Stimulated activated CD8-positive, alpha-beta memory T cell treated with anti-CD3 and anti-CD28 coated beads, Interleukin-15, amount 100 ng/mL, for 24 hours (primary cell): ENCODE measurements at places on chromosomes 13 and 19.

GRCh38 chr19:18262917-18263316 is 11.3 kb downstream of the IQCN start:
- DNase-seq = no peak

DNA sequence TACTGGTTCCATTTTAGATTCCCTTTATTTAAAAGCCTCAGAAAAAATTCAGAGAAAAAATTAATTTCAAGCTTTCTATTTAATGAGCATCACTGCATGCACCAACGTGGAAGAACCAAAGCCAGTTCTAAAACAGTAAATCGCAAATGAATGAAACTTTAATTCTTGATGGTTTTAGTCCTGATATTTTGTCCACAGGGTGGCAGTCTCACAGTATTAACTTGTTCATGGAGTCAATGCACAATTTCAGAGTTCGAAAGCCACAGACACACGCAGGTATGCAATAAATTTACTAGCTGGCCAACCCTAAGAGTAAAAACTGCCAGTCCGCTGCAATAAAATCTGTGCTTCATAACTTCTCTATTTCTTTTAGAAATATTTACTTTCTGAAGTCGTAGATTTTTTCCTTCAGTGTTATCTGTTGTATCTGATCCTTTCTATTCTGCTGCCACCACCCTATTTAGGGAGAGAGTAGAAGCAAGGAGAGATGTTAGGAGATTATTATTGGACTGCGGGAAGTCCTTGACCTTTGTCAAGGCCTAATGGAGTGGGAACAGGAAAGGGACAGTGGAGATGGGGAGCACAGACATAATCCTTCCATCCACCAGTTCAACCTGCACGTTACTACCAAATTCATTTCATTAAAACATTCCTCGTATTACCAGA is 7.0 kb upstream of the WBP4 start:
- DNase-seq = no peak

GRCh38 chr13:108834193-108834592 is 204.8 kb downstream of the MYO16 start:
- no peak for DNase-seq

DNA sequence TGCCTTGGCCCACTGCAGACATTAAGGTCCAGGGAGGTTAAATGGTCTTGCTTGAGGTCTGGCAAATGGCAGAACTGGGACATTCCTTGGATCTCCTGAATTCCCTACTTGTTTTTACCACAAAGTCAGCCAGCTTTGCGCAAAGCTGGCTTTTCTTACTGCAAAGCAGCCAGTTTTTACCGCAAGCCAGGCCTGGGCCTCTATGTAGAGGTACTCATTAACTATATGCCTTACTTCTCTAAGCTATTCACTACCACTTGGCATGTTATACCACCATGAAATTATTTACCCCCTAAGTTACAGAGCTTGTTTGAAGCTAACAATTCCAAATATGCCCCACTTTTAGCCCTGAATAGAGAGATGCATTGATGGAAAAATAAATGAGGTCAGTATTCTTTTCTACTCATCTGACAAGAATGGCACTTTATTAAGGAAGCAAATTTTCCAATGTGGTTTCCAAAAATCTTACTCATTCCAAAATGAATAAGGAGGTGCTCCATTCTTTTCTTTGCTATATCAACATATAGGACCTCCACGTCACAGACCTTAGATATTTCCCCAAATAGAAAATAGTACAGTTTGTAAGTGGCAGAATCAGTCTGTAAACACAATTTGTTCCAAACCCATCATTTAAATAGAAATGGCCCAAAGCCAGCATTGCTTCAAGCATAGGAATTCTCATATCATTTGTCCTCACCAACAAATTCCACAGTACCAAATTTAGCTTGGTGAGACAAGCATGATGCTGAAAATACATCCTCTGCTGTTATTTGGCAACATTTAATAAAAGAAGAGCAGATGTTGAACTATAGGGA is 143.9 kb upstream of the TSC22D1 start:
- no peak for DNase-seq

DNA sequence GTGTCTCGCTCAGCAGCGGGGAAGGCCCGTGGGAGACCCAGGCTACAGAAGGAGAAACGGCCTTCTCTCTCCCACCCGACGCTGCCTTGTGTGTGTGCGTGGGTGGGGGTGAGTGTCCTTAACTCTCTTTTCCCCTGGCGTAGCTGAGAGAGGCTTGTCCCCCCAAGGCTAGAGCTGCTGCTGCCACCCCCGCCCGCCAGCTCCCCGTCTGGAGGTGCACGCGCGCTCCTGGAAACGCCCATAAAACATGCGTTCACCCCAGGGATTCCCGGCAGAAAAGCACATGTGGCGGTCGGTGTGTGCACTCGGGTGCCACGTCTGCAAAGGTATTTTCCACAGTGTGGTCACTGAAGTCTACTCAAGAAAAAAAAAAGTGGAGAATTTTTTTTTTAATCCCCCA is 36.1 kb downstream of the GADD45B start:
- DNase-seq = no peak

DNA sequence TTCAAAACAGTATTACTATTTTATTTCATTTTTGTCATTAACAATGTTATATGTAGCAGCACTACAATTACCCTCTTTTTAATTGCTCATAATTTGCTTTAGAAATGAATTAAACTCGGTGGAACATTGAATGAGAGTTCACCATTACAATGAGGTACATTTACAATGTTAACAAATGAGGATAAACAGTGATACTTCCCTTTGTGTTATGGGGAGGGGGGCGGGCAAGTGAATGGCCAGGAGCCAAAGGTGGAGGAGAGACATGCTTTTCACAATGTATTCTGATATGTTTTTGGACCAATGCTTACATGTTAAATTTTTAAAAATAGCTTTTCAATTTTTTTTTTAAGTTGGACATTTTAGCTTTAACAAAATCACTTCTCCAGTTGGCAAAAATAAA is 34.2 kb downstream of the NALCN start:
- no peak for DNase-seq

DNA sequence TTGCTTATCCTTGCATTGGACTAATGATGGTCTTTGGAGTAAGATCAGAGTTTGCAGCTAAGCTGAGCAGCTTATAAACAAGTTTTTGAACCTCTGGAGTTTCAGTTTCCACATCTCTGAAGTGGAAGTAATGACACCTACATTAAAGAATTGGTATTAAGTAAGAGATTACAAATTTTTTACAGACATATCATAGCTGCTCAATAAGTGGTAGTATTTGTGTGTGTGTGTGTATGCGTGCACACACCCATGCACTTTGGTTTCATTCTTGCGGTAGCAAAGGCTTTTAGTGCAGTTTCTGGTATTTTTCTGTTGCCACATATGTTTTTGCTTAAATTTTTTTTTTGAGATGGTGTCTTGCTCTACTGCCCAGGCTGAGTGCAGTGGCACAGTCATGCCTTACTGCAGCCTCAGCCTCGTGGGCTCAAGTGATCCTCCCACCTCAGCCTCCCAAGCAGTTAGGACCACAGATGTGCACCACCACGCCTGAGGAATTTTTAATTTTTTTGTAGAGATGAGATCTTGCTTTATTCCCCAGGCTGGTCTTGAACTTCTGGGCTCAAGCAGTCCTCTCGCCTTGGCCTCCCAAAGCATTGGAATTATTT is 4.5 kb downstream of the NAA16 start:
- DNase-seq = no peak

DNA sequence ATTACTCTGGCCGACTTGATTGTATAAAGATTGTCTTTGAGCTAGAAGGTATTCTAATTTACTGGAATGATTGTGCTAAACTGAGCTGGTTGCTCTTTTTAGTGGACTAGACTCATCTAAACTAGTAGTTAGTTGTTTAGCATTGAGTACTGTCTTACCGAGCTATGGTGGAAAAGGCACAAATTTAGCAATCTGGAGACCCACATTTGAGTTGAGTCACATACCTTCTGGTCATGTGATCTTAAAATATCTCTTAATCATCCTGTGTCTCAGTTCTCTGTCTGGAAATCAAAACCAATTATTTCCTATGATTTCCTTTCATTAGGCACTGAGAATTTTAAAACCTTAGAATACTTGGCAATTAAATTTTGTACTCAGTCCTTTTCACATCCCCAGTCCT is 349.5 kb downstream of the IRS2 start:
- DNase-seq = no peak

GRCh38 chr13:48220981-48221685 is 11.9 kb upstream of the ITM2B start:
- DNase-seq = no peak

GRCh38 chr13:113298043-113298945 is 1.3 kb downstream of the LAMP1 start:
- DNase-seq = no peak

DNA sequence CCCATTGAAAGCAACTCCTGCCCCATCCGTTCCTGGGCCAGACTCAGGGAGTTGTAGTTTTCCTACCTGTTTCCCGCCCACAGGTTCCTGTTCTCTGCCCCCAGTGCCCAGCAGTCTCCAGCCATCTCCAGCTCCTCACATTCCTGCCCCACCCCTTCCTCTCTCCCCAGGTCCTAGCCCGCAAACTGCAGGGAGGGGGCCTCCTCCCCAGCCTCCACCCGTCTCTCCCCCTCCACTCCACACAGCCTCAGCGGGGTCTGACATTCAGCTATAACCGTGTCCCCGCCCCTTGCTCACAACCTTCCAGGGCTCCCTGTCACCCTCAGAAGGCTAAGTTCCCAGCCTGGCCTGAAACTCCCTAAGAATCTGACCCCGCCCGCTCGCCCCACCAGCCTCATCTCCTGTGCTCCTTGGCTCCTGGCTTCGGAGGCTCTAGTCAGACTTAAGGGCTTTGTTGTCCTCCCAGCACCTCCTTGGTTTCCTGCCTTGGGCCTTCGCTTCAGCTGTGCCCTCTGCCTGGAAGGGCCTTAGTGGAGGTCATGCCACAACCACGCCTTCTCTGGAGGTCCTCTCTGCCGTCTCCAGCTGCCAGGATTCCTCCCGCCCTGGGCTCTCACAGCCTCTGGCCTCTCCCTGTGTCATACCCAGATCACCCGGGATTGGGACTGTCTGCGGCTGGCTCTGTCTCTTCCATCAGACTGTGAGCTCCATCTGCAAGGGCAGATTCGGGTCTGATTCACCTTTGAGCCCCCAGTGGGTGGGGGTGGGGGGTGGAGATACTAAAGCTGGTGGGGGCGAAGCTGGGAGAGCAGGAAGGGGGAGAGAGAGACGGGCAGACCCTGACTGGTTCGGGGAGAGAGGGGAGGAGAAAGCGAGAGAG is 5.1 kb upstream of the SPACA6 start:
- DNase-seq = no peak

GRCh38 chr13:50229960-50230661 is 214.9 kb downstream of the KCNRG start:
- DNase-seq = no peak

GRCh38 chr19:1522838-1523237 is 1.0 kb upstream of the PLK5 start:
- DNase-seq = no peak
